ENCODE measurements at places on chromosomes 12 and 14. TPM values are rescaled to one million over a fixed set of nuclear protein-coding genes. Genes with fewer than 3 reads are reported as not detected.

The ADAMTS20 gene
- total RNA-seq, result not detected

The NXPH4 gene
- total RNA-seq, result 0.58 TPM

The TAS2R14 gene
- total RNA-seq, result 1.8 TPM

The COQ6 gene
- total RNA-seq, result 17.7 TPM

The FLRT2 gene
- not detected for total RNA-seq

The KITLG gene
- 0.14 TPM for total RNA-seq

The GPRC5A gene
- total RNA-seq, result not detected

GRCh38 chr14:25298238-25298637 lies 248.3 kb upstream of the STXBP6 start:
- no peaks in the 10 kb centered on the region for H3K27me3 ChIP-seq
- H3K27ac ChIP-seq, result no peak overlapping the region
- no peaks in the 10 kb centered on the region for H3K4me1 ChIP-seq
- DNase-seq, result no peak

- no peak overlapping the region for H3K4me3 ChIP-seq
- H3K27ac ChIP-seq, result no peak overlapping the region
- H3K36me3 ChIP-seq, result peaks cover 6% of the 10 kb centered on the region
- no peaks in the 10 kb centered on the region for H3K27me3 ChIP-seq
- no peak for DNase-seq
Measured at GRCh38 chr14:68374682-68375081, 418.2 kb downstream of the ZFP36L1 start.

- no peak for DNase-seq
- no peaks in the 10 kb centered on the region for H3K36me3 ChIP-seq
- H3K27ac ChIP-seq, result no peak overlapping the region
- peaks cover 46% of the 10 kb centered on the region for H3K27me3 ChIP-seq
Measured at GRCh38 chr12:15216036-15216889, 5.0 kb downstream of the RERG start.

GRCh38 chr12:96206936-96207662 lies 12.9 kb downstream of the ELK3 start:
- H3K27ac ChIP-seq, result peak overlapping the region; percentile 4
- H3K27me3 ChIP-seq, result no peaks in the 10 kb centered on the region
- DNase-seq, result no peak

DNA sequence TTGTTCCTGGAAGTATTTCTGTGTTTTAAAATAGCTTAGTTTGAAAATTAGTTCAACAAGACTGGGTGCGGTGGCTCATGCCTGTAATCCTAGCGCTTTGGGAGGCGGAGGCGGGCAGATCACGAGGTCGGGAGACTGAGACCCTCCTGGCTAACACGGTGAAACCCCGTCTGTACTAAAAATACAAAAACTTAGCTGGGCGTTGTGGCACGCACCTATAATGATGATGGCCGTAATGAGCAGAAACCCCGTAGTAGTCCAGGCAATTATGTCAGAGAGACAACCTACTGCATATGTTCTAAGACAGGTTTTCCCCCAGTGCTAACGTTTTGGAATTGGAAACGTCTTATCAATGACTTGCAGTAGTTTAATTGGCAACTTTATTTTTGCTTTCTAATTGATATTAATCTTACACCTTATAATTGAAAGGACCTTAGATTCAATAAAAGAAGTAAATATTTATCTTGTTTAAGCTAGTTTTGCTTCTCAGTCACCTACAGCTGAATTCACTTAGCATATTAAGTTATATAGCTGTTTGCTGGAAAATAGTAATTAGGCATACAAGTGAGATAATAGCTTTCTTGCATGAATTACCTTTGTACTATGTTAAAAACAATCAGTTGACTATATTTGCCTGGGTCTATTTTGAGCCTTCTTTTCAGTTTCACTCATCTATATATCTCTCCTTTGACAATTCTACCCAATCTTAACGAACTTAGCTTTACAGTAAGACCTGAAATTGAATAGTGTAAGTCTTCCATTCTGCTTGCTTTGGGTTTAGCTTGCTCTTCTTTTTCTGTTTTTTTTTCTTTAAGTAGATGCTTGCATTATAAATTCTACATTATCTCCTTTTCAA lies 15.6 kb downstream of the CLECL1 start:
- H3K36me3 ChIP-seq, result peaks cover 13% of the 10 kb centered on the region
- no peak overlapping the region for H3K27ac ChIP-seq
- H3K4me1 ChIP-seq, result peaks cover 16% of the 10 kb centered on the region
- no peaks in the 10 kb centered on the region for H3K27me3 ChIP-seq
- H3K4me3 ChIP-seq, result no peak overlapping the region

DNA sequence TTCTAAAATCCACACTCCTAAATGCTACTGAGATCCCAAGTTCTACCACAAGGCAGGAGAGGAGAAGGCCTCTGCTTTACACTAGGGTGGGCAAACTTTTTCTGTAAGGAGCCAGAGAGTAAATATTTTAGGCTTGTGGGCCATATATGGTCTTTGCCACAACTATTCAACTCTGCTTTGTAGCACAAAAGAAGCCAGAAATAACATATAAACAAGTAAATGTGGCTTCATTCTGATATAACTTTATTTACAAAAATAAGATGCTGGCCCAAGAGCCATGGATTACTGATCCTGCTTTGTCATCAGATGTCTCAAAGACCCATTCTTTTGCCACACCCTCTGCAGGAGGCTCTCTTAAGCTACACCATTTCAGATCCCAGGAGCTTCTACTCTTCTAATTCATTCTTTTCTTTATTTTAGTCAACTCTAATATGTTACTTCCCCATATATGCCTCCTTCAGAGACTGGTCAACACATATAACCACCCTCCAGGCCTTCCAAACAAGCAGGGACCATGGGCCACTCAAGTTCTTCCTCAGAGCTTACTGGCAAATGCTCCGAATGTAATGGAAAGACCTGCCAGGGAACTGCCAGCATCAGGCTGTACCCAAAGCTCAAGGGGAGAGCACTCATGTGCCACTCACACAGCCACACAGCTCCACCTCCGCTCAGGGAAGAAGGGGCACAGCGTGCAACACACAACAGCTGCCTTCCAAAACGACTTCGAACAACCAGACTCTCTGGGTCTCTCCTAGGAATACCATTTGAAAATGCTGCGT lies 15.6 kb downstream of the APPL2 start:
- H3K4me3 ChIP-seq, result no peak overlapping the region
- no peaks in the 10 kb centered on the region for H3K27me3 ChIP-seq
- H3K4me1 ChIP-seq, result no peaks in the 10 kb centered on the region
- no peak for DNase-seq
- H3K27ac ChIP-seq, result no peak overlapping the region

DNA sequence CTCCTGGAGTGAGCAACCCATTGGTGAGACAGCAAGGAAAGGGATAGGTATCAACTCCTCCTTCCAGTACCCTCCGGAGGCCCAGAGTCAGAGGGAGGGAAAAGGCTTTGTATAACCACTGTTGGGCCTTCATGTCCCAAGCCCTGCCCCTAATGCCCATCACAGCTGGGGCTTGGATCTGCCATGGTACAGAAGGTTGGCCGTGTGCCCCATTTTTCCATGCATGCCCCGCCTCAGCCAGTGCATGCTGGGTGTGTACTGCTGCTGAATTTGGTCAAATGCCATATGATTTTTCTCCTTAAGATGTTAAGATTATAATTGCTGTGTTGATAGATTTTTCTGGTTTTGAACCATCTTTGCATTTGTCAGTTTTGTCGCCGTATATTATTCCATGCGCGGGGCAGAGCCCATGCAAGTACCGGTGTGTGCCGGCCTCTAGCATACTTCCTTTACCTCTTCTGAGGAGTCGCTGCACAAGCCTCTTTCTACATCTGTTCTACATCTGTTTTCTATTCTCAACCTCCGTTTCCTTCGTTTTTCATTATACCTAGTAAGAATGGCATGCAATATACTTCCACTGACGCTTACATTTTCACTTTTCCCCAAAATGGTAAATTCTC lies 26.6 kb downstream of the PPP2R5C start:
- no peak for DNase-seq
- H3K36me3 ChIP-seq, result peaks cover 6% of the 10 kb centered on the region
- H3K27me3 ChIP-seq, result no peaks in the 10 kb centered on the region
- H3K27ac ChIP-seq, result no peak overlapping the region
- H3K4me1 ChIP-seq, result peaks cover 19% of the 10 kb centered on the region
- H3K4me3 ChIP-seq, result no peak overlapping the region

DNA sequence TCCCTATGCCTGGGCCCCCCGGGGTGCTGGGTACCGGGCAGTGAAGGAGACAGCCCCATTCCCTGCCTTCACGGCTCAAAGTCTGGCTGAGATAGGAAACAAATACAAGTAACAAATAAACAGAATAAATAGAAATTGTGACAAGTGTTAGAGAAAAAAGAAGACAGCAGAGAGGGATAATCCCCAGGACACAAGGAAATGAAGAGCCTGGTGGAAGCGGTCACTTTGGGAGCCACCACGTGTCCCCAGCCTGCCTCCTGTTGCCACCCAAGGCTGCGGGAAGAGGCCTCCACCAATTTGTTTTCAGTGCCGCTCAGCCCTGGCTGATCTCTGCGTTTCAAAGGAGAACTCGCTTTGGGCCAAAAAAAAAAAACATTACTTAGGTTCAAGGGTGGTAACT lies 31.2 kb downstream of the RBM19 start:
- no peak for DNase-seq
- peaks cover 4% of the 10 kb centered on the region for H3K4me1 ChIP-seq
- H3K36me3 ChIP-seq, result peaks cover 12% of the 10 kb centered on the region
- no peak overlapping the region for H3K27ac ChIP-seq
- no peak overlapping the region for H3K4me3 ChIP-seq

- peaks cover 15% of the 10 kb centered on the region for H3K36me3 ChIP-seq
- H3K27ac ChIP-seq, result no peak overlapping the region
- no peak for DNase-seq
- no peaks in the 10 kb centered on the region for H3K4me1 ChIP-seq
- H3K27me3 ChIP-seq, result no peaks in the 10 kb centered on the region
Measured at GRCh38 chr12:45409966-45410365, 194.1 kb downstream of the ANO6 start.

DNA sequence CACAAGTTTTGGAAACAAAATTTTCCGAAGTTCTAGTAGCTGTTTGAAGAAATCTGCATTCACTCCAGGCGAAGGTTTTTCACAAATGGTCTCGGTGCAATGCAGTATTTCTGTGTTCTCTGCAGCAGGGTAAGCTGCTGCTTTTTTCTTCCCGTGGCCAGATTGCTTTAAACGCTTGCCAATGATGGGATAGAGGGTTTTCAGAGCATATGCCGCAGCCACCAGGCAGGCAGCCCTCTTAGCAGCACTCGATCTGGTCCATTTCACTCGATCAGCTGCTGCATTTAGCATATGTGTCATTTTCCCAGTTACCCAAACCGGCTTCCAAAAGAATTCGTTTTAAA lies 315 bp downstream of the ABCD2 start:
- H3K27me3 ChIP-seq, result no peaks in the 10 kb centered on the region
- peaks cover 22% of the 10 kb centered on the region for H3K36me3 ChIP-seq
- H3K4me3 ChIP-seq, result no peak overlapping the region
- DNase-seq, result peak; percentile 68

DNA sequence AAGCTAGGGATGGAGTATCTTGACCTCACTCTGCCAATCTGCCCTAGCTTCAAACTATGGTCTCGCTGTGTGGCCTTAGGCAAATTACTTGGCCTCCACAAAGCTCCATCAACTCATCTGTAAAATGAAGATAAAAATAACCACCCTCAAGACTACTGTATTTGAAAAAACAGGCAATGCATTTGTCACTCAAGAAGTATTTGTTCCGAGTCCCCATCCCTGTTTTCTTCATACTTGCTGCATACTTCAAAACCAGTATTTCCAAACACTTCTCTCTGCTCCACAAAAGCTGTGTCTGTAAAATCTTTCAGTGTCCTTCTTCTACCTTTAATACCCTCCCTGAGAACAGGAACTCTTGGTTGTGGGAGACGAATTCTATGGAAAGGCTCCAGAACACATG lies 47.9 kb downstream of the GTF2A1 start:
- DNase-seq, result no peak
- peak overlapping the region; percentile 14 for H3K27ac ChIP-seq
- no peak overlapping the region for H3K4me3 ChIP-seq
- peaks cover 46% of the 10 kb centered on the region for H3K4me1 ChIP-seq

GRCh38 chr14:42248131-42248530 lies 641.5 kb downstream of the LRFN5 start:
- H3K4me3 ChIP-seq, result no peak overlapping the region
- no peak for DNase-seq
- no peak overlapping the region for H3K27ac ChIP-seq

GRCh38 chr14:23076785-23077408 lies 18.0 kb downstream of the ACIN1 start:
- H3K4me3 ChIP-seq, result no peak overlapping the region
- H3K36me3 ChIP-seq, result peaks cover 48% of the 10 kb centered on the region
- H3K27me3 ChIP-seq, result no peaks in the 10 kb centered on the region
- no peak for DNase-seq
- H3K27ac ChIP-seq, result no peak overlapping the region

- H3K4me3 ChIP-seq, result no peak overlapping the region
- H3K36me3 ChIP-seq, result no peaks in the 10 kb centered on the region
- H3K4me1 ChIP-seq, result no peaks in the 10 kb centered on the region
- no peaks in the 10 kb centered on the region for H3K27me3 ChIP-seq
- no peak for DNase-seq
- no peak overlapping the region for H3K27ac ChIP-seq
Measured at GRCh38 chr12:108143144-108143543, 14.1 kb downstream of the WSCD2 start.

All from activated CD8-positive, alpha-beta memory T cell treated with anti-CD3 and anti-CD28 coated beads, Interleukin-2, amount 10 ng/mL, durations not matched to agents 7 days and 5 days (primary cell).